ENCODE measurements at places on chromosomes 3 and 15.
A peak's percentile ranks its signal among the peaks of the same experiment; 100 is the strongest.

- DNase-seq, result no peak
These were observed 775.0 kb downstream of the DIPK2A start for GRCh38 chr3:144746631-144747030.

GRCh38 chr3:147222291-147222690 lies 184.1 kb downstream of the ZIC4 start:
- DNase-seq, result no peak

GRCh38 chr3:20324664-20325478 lies 138.9 kb upstream of the SGO1 start:
- DNase-seq, result peak; percentile 31

GRCh38 chr15:76181705-76182107 lies 121.9 kb downstream of the TMEM266 start:
- no peak for DNase-seq

DNA sequence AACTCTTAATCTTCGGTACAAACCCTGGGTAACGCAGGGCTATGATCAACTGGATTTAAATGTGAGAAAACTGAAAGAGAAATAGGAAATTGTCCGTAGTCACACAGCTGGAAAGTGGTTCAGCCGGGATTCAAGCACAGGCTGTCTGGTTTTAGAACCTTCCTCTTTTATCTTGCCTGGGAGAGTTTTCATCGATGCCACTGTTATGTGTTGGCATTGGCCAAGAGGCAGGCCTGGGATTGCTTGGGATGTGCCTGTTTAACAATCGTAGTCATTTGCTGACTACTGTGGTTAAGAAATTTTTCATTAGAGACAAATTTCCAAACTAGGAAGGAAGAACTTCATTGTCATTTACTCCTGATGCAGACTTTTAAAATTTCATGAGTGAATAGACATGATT lies 4.3 kb downstream of the MCTP2 start:
- DNase-seq, result no peak

DNA sequence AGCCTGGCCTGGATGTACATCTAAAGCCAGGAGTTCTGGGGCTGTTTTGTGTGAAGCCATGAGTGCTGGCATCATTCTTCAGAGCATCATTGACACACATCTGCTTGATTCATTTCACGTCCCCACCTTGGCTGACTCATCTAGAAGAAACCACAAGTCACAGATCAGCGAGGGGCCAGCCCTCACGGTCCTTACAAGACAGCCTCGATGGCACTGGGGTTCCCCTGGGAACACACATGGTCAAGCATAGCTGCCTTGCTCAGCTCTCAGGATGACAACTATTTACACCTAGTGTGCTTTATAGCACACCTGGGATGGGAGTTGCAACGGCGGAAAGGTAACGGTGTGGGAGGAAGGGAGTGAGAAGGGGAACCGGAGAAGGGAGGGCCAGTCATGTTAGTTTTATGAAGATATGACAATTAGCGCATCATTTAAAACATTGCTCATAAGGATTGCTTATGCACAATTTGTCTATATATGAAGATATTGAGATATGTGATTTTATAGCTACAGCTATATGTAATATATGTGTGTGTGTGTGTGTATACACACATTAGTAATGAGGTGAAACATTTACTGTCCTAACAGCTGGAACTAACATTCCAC lies 227.1 kb downstream of the RPLP1 start:
- DNase-seq, result no peak

- DNase-seq, result no peak
These were observed 40.7 kb upstream of the PSMD6 start for GRCh38 chr3:64063983-64064438.

DNA sequence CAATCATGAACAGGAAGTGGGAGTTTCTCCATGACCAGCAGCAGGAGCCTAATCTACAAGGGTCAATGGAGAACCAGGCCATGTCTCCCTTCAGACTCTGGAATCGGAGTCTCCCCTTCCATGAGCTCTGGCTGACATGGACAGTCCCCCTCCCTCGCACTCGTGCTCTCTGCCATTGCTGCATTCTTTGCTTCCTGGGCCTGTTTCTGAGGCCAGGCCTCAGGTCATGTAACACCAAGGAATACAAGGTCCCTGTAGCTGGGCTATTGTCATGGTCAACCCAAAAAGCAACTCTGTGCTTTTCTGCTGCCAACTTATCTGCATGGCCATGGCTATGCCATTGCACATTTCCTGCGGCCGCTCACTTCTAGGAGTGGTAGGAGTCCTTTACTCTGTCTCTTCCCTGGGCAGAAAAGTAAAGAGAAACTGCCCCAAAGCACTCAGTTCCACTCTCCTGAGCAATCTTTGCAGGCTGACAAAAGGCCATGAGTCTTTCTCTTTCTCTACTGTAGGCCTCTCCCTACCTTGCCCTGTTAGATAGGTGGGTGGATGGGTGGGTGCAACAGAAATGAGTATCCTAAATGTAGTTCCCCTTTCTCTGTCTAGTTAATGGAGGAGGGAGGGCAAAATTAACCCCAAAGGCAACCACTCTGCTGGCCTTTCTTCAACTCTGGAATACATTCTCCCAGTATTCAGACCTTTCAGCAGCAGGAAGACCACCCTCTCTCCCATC lies 40.8 kb upstream of the PROK2 start:
- no peak for DNase-seq
